ENCODE measurements at places on chromosomes 7 and 10.
A peak's percentile ranks its signal among the peaks of the same experiment; 100 is the strongest.

DNA sequence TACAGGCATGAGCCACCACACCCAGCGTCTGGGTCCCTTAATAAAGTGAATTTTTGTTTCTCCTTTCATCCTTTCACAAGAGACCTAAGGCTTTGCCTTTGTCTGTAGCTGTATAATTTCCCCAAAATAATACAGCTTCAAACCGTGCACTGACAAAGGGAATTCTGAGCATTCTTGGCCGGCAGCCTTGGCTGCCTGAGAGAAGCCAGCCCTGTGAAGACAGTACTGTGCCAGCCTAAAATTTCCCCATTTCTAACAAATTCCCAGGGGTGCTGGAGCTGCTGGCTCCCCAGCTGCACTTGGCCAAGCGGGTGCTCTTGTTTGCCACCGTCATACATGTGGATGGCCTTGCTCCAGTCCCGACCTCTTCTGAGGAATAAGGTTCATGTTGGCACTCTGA, 106.2 kb downstream of the ZMYND11 start:
- no peak for DNase-seq

- no peak for DNase-seq
These were observed 70.2 kb downstream of the INPP5F start for GRCh38 chr10:119796039-119796438.

DNA sequence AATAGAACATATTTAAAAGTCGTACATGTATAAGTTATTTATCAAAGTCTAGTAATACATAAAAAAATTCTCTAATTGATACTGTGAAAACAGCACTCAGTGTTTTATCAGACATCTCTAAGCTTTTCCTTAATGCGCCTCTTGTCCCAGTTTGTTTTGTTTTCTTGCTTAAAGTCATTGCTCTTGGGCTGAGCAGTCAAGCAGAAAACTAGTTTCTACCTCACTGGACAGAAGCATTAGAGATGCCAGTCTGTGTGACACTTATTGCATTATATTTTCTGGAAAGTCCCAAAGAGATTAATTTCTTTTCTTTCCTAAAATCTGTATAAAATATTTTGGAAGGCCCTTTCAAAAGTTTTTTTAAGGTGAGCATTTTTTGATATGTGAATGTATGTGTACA, 236.2 kb downstream of the PCLO start:
- no peak for DNase-seq

DNA sequence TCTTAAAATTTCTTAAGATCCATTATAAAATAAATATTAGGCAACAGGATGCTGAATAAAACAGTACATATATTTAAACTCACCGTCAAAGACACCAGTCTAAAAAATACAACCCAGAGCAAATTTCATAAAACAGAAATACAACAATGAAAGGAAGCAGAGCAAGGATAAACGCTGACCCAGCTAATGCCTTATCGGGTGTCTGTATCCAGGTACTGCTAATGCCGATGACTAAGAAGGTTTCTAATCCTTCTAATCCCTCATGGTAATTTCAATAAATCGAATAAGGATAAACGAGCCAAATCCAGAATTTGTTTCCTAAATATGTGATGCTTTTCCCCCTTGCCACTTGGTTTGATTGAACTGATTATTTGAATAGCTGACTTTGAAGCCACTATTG, 1.7 kb downstream of the HYCC1 start:
- no peak for DNase-seq

DNA sequence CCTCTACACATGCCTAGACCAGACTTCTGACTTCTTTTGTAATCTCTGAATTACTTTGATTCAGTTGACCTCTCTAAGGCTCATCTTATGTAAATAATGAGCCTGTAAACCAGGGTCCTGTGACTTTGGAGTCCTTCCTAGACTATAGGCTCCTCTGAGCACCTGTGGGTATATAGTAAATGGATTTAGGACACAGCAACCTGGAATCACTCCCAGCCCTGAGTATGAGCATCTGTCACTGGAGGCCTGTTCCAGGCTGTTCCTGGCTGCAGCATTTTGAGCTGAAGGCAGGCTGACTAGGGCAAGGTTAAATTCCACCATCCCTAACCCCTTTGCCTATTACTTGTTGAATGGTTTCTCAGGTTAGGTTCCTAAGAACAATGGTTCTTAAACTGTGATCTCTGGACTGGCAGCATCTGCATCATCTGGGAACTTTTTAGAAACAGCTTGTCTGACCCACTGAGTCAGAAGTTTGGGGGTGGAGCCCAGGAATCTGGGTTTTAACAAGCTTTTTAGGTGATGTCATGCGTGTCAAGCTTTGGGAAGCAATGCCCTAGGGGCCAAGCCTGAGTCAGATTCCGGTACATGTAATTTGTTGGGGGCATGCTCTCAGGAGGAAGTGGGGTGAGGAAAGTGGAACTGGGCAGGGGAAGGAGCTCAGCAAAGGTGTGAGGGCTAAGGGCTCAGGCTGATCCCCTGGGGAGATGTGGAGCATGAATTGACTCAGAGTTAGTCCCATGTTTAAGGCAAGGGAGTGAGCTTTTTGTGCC, 28.2 kb downstream of the MINDY4 start:
- DNase-seq, result peak; percentile 89

- DNase-seq, result no peak
These were observed 35.8 kb upstream of the EIF4H start for GRCh38 chr7:74138334-74138867.

GRCh38 chr7:17651863-17652385, 288.4 kb downstream of the SNX13 start:
- DNase-seq, result peak; percentile 93

DNA sequence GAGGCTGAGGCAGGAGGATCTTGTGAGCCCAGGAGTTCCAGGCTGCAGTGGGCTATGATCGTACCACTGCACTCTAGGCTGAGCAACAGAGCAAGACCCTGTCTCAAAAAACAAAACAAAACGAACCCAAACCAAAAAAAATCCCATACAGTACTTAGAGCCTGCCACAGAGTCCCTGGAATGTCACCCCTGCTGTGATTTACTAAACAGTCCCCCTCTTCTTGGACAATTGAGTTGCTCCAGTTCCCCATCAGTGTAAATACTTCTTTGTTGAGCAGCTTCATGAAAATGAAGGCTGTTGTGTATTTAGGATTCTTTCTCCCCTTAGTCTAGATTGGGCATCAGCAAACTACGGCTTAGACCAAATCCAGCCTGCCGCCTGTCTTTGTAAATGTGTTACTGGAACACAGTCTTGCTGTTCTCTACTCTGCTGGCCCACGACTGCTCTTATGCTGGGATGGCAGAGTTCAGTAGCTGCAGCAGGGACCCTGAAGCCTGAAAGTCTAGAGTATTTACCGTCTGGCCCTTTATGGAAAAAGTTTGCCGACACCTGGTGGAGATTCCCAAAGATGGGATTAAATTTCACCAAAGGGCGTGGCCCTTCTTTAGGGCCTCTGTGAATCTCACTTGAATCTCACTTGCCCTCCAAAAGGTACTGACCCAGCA, 57.8 kb downstream of the PALD1 start:
- DNase-seq, result no peak

GRCh38 chr7:37424995-37425394, 23.7 kb downstream of the ELMO1 start:
- no peak for DNase-seq

- no peak for DNase-seq
These were observed 5.3 kb upstream of the ZNRF2 start for GRCh38 chr7:30278849-30279652.

- no peak for DNase-seq
These were observed 968 bp upstream of the INMT start for GRCh38 chr7:30750683-30751650.

- peak; percentile 70 for DNase-seq
These were observed 3.9 kb upstream of the FAM13C start for GRCh38 chr10:59366290-59366689.

DNA sequence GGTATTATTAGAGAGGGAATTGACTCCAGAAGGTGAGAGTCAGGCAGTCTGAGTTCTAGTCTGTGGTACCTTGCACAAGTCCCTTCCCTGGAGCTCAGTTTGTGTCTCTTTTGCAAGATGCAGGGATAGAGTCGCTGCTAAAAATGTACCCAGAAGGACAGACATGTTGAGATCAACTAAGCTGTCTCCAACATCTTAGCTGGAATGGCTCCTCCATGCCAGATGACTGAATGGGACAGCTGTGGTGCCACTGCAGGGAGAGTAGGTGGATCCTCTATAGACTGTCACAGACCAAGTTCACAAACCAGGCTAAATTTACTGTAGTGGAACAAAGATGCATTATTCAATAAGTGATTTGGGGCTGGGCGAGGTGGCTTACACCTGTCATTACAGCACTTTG, 120.1 kb downstream of the NEURL1 start:
- no peak for DNase-seq

DNA sequence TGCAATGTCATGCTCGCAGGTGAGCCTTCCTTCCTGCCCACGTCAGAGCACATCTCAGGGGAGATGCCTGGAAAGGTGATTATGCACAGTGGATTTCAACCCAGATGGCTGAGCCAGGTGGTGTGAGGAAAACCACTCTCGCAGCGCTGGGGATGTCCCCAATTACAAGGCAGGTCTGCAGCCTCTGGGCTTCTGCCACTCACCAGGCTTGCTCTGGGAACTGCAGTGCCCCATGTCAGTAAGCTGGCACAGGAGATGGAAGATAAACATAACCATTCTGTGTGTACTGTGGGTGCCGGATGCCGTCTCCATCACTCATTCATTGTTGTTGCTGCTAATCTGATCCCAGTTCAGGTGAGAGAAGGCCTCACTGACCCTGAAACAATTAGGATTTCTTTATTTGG, 222.9 kb upstream of the PITRM1 start:
- DNase-seq, result no peak

DNA sequence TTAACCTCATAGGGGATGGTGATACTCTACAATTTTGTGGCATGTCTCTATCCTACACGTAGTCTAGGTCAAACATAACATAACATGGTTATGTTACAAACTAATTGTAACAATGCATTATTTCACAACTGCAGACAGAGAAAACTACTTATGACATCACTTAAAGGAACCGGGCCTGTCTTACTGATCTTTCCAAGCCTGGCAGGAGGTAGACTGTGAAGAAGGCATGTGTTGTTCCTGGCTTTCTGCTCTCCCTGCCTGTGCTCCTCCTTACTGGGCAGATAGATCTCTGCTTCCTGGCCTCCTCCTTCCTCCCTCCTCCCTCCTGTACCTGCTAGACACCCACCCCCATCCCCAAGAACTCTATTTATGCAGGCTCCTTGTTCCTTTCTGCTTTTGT, 5.4 kb downstream of the CACNB2 start:
- DNase-seq, result peak; percentile 72

- no peak for DNase-seq
These were observed 5.1 kb upstream of the MACC1 start for GRCh38 chr7:20222219-20222828.

DNA sequence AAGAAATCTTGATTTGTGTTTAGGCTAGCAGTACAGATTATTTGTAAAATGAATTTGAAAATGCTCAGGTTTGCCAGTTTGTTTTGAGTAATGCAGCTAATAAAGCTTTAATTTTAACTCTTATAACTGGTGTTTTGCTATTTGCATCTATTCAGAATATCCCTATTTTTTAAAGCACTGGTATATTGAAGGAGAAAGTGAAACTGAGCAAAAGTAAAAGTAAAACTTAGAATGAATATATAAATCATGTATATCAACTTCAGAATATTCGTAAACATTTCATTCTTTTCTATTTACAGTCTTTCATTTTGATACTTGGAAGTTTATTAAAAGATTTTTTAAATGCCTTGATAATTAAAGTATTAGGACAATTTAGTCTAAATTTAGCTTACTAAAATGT, 26.2 kb downstream of the TASOR2 start:
- DNase-seq, result no peak

- DNase-seq, result no peak
These were observed 735.1 kb upstream of the SORCS1 start for GRCh38 chr10:107899502-107900062.

- DNase-seq, result no peak
These were observed 73.1 kb upstream of the HECW1 start for GRCh38 chr7:43039346-43039745.

DNA sequence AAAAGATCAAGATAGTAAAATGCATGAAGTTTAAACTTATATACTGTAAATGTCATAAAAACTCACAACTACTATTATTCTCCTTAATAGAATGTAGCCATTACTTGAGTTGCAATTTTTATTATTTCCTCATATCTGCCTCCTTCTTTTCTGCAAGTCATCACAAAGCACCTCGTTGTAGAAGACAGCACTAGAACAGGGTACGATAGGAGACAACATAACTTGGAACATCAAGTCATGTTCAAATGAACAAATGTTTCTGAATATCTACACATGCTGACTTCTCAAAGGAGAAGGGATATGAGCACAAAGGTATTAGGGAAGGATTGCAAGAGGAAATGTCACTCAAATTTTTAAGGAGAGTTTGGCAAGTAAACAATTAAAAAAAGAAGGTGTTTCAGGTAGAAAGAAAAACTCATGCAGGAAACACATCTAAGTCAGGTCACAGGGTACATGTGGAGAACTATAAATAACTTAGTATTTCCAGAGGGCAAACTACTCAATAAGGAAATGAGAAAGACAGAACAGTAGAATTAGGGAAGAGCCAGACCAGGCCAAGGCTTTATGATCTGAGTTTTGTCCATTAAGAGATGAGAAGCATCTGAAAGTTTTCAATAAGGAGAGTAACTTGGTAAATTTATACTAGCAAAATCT, 186.7 kb downstream of the CRPPA start:
- DNase-seq, result no peak

DNA sequence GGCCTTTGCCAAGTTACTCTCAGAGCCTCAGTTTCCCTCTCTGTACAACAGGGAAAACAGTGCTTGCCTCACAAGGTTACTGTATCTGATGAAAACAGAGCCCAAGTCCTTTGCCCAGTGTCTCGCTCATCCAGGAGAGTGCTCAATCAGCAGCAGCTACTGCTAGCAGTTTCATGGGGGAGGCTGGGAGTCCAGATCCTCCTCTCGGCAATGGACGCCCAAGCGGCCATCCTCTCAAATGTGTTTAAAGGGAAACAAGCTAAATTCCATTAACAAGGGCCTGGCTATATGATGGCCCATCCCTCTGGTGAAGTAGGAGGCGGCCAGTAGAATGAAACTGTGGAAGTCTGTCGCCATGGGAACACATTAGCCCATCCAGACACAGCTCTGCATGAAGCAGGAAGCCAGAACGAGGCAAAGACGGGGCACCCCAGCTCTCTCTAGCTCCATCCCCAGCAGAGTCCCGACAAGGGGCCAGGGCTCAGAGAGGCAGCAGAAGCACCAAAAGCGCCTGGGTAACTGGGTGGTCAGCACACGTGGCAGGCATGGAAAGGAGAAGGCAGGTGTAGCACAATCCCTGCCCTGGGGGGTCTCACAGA, 35.2 kb downstream of the FAM53B start:
- DNase-seq, result no peak

DNA sequence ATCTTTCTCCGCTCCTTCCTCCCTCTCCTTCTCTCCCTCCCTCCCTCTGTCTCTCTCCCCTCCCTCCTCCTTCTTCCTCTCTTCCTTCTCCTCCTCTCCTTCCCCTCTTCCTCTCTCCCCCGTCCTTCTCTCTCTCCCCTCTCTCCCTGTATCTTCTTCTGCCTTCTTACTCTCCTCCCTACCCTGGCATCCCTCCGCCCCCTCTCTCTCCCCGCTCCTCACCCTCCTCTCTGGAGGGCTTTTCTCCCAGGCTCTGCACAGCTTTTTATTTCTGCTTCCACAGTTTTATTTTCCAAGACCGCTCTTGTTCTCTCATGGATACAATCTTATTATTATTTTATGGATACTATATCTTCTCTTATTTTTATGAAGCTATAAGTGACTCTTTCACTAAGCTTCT, 32.6 kb downstream of the AP5Z1 start:
- no peak for DNase-seq

GRCh38 chr10:100998991-100999741, 442 bp upstream of the LZTS2 start:
- DNase-seq, result peak; percentile 84
